Stimulated activated naive CD4-positive, alpha-beta T cell treated with Interleukin-2 at 50 U/mL for 16 hours (primary cell): ENCODE measurements at places on chromosomes 4 and X.

- no peak for DNase-seq
Observed at GRCh38 chr4:88091378-88091777, 67.1 kb downstream of the ABCG2 start.

DNA sequence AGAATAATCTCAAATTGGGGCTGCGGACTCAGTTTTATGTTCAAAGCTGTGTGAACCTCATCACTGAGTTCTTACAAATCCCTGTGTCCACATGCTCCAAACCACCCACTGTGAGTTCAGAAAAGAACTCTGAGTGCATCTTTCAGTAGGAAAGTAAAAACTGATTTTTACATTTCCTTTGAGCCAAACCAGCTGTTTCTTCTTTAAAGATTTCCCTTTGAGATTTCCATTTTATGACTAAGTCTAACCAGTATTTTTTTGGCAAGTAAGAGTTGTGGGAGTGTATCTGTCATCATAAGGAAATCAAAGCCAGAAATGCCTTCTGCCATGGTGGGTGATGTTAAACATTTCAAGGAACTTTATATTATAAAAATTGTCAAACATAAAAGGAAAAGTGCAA, 100.0 kb downstream of the TET2 start:
- no peak for DNase-seq

- no peak for DNase-seq
Observed at GRCh38 chr4:24411299-24411698, 173.1 kb downstream of the DHX15 start.

DNA sequence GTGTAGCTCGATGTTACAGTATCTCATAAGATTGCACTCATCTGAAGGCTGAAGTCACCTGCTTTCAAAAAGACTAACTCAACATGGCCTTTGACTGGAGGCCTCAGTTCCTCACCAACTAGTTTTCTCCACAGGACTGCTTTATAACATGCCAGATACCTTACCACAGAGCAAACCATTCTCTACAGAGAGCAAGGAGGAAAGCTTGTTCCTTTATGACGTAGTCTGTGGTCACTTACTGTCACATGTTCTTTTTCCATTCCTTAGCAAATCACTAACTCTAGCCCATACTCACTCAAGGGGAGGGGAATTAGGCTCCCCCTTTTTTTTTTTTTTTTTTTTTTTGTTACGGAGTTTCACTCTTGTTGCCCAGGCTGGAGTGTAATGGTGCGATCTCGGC, 3.2 kb downstream of the THAP9 start:
- no peak for DNase-seq

- no peak for DNase-seq
Observed at GRCh38 chrX:41779030-41779564, 55.1 kb downstream of the GPR82 start.

GRCh38 chr4:122412547-122412946, 33.7 kb downstream of the ADAD1 start:
- no peak for DNase-seq

DNA sequence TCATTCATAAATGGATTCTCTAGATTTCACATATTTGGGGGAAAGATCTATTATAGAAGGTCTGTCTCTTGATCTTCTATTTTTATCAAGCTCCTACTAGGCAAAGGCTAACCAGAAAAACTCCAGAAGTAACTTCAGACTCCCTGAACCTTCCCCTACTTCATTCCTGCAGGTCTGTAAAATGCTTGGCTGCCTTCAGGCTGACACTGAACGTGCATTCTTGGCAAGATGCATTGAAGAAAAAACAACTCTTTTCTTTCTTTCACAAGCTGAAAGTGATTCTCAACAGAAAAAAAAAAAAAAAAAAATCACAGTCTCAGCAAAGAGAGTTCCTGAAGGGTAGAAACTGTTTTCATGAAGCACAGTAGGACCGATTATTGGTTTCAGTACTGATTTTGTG, 12.7 kb downstream of the OPHN1 start:
- DNase-seq = no peak

- no peak for DNase-seq
Observed at GRCh38 chr4:120754590-120754989, 167.9 kb downstream of the PRDM5 start.

DNA sequence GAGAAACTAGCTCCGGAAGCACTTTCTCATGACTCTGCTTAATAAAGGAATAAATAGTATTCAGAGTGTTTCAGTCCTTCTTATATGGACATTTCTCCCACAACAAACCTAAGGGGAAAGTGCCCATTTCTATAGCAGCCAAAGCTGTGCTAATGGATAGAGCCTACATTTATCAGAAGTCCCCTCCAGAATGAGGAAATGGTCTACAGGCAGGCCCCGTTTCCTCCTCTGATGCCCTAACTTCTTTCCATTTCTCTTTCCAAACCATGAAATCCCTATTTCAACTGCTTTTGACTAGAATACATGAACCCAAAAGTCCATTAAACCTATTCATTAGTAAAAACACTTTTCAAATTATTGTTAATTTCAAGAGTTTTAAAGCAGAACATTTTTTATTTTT, 4.5 kb downstream of the ACSL1 start:
- no peak for DNase-seq

- DNase-seq = no peak
Observed at GRCh38 chr4:7328913-7329638, 105.7 kb downstream of the PSAPL1 start.

GRCh38 chr4:72208421-72209075, 176.7 kb downstream of the NPFFR2 start:
- no peak for DNase-seq

DNA sequence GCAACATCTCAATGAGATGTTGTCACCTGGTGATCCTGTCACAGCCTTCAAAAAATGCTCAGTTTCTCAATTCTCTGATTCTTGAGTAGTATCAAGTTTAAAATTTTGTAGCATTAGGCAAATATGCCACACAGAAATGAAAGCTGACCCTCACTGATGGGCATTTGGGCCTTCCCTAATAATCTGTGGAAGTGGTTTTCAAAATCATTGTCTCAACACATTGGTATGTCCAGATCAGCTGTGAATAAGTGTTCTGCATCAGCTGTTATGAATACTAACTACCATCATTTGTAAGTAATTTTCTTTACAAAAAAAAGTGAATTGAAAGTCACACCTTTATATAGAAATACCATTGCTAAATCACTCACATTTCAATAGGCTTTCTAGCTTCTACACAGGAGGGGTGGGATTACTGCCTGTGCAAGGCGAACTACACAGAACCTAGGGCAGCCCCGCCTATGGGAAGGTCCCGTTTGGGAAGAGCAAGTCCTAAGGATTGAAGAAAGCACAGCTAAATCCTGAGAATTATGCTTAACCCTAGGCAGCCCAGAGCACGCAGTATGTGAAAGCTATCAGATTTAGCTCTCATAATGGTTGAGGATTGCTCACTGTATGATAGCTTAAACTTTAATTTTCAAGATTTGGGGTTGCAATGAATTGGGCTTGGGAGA, 73.4 kb downstream of the GPC3 start:
- no peak for DNase-seq

- DNase-seq = no peak
Observed at GRCh38 chr4:182743815-182744214, 173.4 kb downstream of the DCTD start.

DNA sequence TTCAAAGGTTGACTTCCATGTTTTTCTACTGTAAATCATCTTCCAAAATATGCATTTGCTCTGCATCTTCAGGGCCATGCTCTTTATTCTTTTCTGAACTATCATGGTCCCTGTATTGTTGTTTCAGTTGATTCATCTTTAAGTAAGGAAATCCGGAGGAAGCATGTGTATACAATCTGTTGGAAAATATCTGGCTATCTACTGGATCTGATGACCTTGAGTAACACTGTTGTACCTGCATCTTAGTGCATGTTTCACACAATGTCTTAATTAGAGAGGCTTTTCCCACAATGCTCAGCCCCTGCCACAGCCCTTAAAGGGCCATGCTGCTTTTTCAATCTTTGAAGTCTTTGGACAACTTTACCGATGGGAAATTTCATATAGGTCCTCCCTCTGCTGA, 61.8 kb upstream of the SH3RF1 start:
- DNase-seq = no peak
